Stimulated activated naive CD8-positive, alpha-beta T cell treated with anti-CD3 and anti-CD28 coated beads, Interleukin-15, amount 100 ng/mL, for 72 hours (primary cell): ENCODE measurements at places on chromosomes 11 and 22.
A peak's percentile ranks its signal among the peaks of the same experiment; 100 is the strongest.

GRCh38 chr11:10725114-10725906 lies 25.7 kb upstream of the CTR9 start:
- peak; percentile 32 for DNase-seq

GRCh38 chr11:115659061-115659963 lies 155.1 kb upstream of the CADM1 start:
- no peak for DNase-seq

GRCh38 chr11:64013141-64013896 lies 22.4 kb upstream of the FLRT1 start:
- no peak for DNase-seq

DNA sequence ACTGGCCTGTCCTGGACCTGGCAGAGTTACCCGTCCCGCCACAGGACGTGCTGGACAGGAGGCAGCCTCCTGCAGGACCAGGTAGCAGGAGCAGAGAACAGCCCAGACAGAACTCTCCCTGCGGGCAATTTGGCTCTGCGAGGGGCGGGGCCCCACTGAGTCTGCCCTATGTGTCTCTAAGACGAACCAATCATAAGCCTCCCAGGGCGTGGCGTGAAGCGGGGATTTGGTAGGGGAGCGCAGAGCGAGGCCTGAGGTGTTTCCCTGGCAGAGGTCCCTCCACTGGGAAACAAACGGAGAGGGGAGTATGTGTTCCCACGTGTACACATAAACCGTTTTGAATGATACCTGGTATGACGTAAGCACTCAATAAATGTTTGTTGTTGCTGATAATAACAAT lies 7.4 kb downstream of the CD82 start:
- DNase-seq, result no peak

- DNase-seq, result peak; percentile 42
Measured at GRCh38 chr22:22855617-22856308, 31.9 kb upstream of the IGLL5 start.

GRCh38 chr11:82229341-82229740 lies 504.3 kb downstream of the FAM181B start:
- DNase-seq, result no peak

DNA sequence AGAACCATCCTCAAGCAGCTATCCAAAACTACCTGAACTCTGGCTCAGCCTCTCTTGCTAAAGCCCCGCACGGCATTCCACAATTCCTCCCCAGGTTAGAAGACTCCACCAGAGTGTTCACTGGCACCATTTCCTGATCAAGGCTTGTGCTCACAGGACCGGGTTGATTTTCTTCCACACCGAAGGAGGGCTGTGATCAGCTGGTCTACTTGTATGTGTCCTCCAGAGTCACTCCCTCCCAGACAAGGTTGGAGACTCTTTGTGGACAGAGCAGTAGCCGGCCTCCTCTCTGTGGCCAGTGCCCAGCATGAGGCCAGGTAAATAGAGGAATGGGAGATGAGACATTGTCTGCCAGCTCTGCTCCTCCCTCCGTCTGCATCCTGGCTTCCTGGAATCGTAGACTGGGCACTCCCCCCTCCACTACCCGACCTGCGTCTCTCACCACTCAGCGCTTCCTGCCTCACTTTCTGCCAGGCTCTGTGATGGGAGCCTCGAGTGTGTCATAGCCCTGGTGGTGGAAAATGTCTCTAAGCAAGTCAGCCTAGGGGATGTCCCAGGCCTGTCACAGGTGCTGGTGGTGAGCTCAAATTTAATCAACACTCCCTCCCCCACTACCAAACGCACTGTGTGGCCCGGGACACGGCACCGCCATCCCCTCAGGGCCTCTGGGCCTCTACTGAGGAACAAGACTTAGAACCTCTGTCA lies 12.5 kb upstream of the TMPRSS6 start:
- DNase-seq, result peak; percentile 95

DNA sequence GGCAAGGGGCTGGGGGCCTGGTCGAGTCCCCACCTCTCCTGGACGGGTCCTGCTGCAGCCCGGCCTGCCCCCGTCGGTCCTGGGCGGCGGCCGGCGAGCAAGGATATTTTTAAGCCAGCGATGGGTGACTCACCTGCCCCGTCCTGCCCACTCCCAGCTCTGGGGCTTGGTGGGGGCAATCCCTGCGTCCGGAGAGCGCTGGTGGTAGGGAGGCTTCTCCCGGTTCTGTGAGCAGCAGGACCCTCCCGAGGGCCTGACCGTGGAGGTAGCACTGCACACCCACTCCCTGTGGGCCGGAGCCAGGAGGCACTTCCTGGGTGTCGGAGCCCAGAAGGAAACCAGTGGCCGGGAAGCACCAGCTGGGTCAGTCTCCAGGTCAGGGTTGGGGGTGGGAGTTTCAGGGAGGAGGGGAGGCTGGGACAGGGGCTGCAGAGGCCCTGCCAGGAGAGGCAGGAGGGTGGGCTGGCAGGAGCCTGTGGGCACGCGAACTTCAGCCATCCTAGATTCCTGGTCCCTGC lies 467 bp downstream of the EPS8L2 start:
- no peak for DNase-seq

GRCh38 chr22:46104881-46105493 lies 45.3 kb upstream of the PPARA start:
- DNase-seq, result no peak

- no peak for DNase-seq
Measured at GRCh38 chr11:85028329-85029101, 598.6 kb downstream of the DLG2 start.

GRCh38 chr22:39253435-39254070 lies 8.8 kb upstream of the PDGFB start:
- peak; percentile 35 for DNase-seq

DNA sequence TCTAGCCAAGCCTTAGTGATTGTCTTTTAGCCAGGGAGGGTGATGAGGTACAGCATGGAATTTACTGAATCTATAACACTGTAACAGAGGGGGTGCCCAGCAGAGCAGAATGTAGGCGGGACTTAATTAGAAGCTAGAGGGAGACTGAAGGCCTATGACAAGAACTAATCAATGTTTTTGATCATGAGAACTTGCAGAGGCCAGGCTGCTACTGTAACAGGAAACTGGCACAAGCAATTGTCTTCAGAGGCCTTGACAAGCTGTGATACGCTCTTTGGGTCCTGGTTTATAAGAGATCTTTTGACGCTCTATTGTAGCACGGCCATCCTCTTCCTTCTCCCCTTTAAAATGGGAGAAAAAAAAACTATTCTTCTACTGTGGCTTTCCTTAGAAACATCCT lies 1297.3 kb downstream of the JRKL start:
- no peak for DNase-seq

- DNase-seq, result no peak
Measured at GRCh38 chr22:25942856-25943411, 200.9 kb downstream of the MYO18B start.

DNA sequence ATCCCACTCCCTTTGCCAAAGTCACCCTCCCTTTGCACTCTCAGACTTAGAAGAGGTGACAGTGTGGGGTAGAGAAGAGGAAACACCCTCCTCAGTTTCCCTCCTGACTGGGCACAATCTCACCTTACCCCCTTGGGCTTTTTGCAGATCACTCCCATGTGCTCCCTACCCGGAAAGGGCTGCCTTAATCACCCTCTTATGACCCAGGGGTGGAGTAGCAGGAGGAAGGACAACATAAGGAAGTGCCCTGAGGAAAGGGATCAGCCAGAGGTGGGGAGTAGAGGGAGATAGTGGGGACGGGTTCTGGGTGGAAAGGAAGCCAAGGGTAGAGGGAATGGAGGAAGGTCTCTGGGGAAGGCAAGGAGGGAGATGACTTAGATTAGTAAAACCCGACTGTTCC lies 52.0 kb downstream of the NRXN2 start:
- no peak for DNase-seq

DNA sequence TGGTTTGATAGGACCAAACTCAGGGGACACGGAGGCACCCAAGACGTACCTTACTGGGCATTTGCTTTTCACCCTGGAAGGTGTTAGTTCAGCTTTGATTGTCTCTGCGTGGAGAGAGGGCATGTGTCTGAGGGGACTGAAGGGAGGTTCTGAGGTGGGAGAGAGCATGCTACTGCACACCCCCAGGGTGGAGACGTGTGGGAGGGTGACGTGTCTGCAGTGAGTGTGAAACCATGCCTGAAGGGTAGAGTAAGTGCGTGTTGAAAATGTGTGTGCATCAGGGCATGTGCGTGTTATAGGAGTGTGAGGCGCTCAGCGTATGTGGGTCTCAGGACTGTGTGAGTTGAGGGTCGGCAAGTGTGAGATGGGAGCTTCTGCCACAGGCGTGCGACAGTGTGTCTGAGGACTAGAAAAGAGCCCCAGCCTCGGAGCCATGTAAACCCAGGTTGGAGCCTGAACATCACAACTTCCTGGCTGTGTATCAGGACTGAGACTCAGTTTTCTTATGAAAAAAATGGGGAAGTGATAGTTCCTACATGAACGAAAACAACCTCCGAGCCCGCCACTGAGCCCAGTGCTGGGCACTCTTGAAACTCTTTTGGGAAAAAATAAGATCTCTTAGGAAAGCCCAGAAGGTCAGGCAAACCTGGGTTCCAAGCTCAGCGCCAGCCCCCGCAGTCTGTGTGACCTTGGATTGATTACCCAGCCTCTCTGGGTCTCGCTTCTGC lies 11.8 kb upstream of the KCNJ11 start:
- DNase-seq, result no peak

DNA sequence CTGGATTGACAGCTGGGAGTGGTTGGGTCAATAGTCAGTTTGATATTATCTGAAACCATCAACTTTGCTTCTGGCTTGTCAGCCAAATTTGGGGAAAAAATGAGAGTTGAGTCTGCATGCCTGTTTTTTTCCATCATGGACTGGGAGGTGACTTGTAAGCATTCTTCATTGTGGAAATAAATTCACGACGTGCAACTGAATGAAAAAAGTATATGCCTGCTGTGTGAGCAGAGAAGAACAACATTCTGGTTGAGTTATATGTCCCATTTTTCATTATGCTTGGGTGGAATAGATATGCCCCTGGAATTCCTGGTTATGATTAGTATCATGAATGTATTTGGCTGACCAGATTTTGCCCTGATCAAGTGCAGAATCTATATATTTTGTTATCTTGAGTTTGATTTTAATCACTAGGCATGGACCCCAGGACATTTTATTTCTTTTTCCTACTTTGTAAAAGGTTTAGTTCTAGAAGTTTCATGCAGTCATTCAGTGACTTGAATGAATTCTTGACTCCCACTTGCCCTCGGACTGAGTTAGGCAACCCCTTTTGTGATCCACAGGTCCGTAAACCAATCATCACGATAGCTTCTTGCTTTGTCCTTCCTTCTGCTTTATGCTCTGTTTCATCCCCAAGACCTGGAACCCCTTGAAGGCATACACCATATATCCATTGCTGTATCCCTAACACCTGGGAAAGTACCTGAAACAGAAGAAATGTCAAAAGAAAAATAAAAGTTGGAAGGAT lies 205.8 kb downstream of the NAV2 start:
- no peak for DNase-seq

DNA sequence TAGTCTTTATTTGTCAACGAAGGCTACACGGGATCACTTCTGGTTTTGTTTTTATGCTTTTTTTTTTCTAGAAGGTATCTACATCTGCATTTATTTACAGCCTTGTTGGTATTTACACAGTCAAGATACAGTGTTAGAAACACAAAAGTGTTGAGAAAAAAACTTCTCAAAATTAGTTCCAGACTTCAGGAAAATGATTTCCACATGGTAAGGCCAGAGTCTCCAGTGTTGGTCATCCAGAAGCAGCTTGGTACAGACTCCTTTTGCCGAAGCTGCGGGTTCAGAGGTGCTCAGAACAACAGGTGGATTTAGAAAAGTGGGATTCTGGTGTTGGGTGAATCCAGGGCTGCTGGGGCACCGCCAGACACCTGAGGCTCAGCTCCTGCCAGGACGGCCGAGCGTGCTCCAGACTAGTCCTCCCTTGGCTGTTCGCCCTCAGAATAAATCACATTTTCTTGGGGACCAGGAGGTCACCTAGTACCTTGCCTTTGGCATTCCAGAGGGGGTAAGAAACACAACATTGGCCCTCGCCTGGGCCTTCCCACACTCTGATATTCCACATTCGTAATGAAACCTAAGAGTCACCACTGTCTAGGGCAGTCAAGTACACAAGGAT lies 78.7 kb upstream of the NARS2 start:
- no peak for DNase-seq

- no peak for DNase-seq
Measured at GRCh38 chr11:118899296-118899688, 15.6 kb downstream of the CXCR5 start.

DNA sequence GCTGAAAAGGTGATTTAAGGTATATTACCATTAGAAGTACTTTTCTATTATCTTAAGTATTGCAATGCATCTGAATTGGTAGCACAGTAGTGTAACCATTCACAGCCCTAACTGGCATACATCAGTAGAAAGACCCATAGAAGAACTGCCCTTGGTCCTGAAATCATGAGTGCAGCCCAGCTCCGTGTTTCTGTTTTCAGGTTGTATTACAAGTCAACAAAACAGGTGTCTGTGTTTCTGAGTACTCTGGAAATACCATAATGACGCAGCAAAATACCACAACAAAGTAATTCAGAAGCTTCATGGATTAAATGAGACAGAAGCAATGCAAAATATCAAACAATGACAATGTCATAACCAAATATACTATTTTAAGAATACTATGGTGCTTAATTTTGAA lies 226.3 kb downstream of the OPCML start:
- no peak for DNase-seq

GRCh38 chr11:1394936-1395772 lies 5.4 kb downstream of the BRSK2 start:
- DNase-seq, result no peak

DNA sequence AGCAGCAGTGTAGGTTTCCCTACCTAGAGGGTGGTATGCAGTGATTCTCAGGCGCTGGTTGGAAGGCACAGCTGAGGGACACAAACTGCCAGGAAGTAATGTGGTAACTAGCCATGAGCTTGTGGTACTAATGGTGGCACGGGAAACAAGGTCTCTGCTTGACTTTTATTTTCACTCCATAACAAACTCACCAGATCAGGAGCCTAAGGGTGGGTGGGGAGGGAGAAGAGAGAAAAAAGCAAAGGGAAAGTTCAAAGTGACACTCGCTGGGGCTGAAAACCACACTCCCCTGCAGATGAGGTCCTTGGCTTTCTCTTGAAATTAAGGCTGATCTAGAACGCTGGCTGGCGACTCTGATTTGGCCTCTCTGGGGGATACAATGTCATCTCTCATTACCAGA lies 22.0 kb downstream of the TRAF6 start:
- no peak for DNase-seq

- no peak for DNase-seq
Measured at GRCh38 chr22:28249402-28249801, 330.3 kb upstream of the PITPNB start.

- no peak for DNase-seq
Measured at GRCh38 chr11:32186118-32186517, 95.2 kb downstream of the RCN1 start.

DNA sequence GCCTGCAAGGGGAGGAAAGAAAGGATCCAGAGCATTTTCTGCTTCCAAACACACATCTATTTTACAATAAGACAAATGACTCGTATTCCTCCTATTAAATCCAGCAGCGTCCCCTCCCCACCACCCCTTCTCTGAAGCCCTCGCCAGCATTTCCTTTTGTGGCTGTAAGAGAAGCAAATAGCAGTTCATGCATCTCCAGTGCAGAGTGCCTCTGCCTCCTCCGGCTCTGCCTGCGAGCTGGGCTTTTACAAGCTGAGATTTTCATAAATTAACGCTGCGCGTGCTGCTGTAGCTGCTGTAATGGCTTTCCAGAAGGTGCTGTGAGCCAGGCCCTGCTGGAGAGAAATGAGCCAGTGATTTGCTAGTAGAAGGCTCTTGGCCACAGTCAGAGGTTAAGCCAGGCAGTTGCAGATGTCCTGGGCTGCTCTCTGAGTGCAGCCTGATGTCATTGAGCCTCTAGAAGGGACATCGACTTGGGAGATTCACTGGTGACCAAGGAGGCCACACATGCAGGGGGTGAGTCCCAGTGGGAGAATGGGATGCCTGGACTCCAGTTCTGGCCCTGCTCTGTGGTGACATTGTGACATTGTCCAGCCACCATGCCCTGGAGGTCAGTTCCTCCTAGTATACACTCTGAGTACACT lies 134.5 kb upstream of the NAV2 start:
- DNase-seq, result no peak
